ENCODE measurements at places on chromosomes 1 and 21. TPM values are rescaled to one million over a fixed set of nuclear protein-coding genes. Genes with fewer than 3 reads are reported as not detected.

SPRR2G gene
- total RNA-seq: not detected

GRCh38 chr1:25566730-25567341 is 23.4 kb downstream of the LDLRAP1 start:
- peak overlapping the region; percentile 34 for H3K4me3 ChIP-seq
- H3K4me1 ChIP-seq: peaks cover 63% of the 10 kb centered on the region
- H3K36me3 ChIP-seq: peaks cover 31% of the 10 kb centered on the region
- no peaks in the 10 kb centered on the region for H3K27me3 ChIP-seq

- peak within 1 kb of the TSS; percentile 93 for H3K27ac ChIP-seq
- peak; percentile 95 for DNase-seq
- no peaks in the 10 kb centered on the region for H3K36me3 ChIP-seq
- H3K4me1 ChIP-seq: peaks cover 54% of the 10 kb centered on the region
- H3K4me3 ChIP-seq: peak within 1 kb of the TSS; percentile 90
These were observed at the start of gene TRNP1 for GRCh38 chr1:26993237-26994019. TRNP1 (plus strand) TSS chr1:26993692; CDS start chr1:26993787, 95 bp downstream.

DNA sequence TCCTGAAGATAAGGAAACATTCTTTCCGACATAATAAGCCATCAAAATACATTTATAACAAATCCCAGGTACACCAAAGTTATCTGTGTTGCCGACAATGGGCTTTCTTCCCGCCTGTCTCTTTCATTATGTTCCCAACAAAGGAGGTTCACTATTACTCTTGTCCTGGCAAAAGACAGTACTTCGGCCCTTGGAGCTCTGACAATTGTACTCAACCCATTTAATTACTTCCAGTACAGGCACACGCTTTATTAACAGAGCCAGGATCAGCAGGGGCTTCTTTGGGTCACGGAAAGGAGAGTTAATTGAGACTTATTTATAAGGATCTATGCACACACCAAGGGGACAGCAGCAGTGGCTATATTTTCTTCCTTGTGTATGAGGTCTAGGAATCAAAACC is 46.6 kb upstream of the DUSP10 start:
- DNase-seq: no peak
- H3K4me1 ChIP-seq: no peaks in the 10 kb centered on the region
- H3K4me3 ChIP-seq: no peak overlapping the region
- H3K27me3 ChIP-seq: no peaks in the 10 kb centered on the region
- H3K27ac ChIP-seq: no peak overlapping the region
- H3K36me3 ChIP-seq: no peaks in the 10 kb centered on the region

- H3K36me3 ChIP-seq: no peaks in the 10 kb centered on the region
- no peak for DNase-seq
- no peak overlapping the region for H3K4me3 ChIP-seq
- H3K27ac ChIP-seq: no peak overlapping the region
- H3K4me1 ChIP-seq: no peaks in the 10 kb centered on the region
These were observed 19.5 kb downstream of the ATF3 start for GRCh38 chr1:212628046-212628445.

GRCh38 chr1:164423136-164423535 is 135.8 kb upstream of the PBX1 start:
- no peak overlapping the region for H3K27ac ChIP-seq
- DNase-seq: no peak
- H3K4me3 ChIP-seq: no peak overlapping the region

DNA sequence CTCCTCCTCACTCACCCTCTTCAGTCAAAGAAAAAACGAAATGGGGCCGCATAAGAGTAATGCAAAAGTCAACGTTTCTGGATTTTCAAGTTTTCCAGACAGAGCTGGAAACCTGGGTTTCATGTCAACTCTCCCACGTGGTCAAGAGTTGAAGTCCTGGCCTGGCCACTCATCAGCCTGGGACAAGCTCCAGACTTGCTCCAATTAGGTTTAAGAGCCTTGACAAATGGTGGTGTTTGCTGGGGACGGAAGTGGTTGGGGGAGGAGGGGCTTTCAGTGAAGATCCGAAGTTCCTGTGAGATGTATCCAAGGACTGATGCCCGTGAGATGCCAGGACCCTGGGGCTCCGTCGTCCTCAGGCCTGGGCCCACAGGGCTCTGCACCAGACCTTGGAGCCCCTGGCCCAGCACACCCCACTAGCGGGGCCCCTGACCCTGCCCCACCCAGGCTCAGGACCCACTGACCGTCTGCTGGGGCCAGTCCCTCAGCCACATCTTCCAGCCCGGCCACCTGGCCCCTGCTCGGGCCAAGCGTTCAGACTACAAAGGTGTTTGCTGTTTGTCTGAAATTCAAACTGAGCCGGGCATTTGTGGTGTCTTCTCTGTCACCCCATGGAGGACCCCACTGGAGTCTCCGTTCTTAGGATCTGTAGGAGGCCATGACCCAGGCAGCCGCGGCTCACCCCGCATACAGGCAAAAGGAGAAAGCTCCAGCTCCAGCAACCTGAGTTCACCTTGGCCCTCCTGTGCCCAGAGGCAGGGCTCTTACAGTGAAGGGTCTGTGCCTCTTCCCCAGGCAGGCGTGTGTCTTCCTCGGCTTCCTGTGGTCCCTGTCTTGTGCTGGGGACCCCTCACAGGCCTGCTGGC is 53.3 kb downstream of the SIK1 start:
- no peaks in the 10 kb centered on the region for H3K36me3 ChIP-seq
- no peaks in the 10 kb centered on the region for H3K27me3 ChIP-seq
- no peak for DNase-seq
- no peak overlapping the region for H3K4me3 ChIP-seq
- H3K27ac ChIP-seq: no peak overlapping the region

DNA sequence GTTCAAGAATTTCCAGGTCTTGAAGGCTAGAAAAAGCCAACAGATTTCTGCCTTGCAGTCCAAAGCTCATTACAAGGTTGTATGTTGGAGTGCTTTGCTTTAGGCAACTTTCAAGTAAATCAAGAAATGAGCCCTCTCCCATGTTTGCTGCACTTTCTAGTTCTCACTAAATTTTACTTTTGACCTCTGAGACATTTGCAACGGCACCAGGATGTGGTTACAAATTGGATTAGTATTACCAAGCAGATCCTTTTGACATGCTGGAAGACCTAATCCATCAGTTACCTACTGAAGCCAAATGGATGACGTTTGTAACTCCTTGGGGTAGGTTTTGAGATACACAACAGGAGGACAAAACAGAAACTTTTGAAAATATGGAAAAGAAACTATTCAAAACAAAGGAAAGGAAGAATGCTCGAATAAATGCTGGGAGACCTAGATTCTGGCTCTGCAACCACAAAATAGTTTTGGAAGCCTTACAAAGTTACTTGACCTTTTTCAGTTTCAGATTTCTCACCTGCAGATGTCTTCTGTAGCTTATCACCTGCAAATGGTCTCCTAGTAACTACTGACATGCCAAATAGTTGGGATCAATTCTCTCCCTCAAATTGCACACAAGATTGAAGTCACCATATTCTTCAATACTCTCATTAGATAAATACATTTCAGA is 251.7 kb upstream of the ADGRL2 start:
- DNase-seq: no peak
- no peak overlapping the region for H3K4me3 ChIP-seq
- H3K27ac ChIP-seq: no peak overlapping the region
- no peaks in the 10 kb centered on the region for H3K4me1 ChIP-seq
- H3K27me3 ChIP-seq: no peaks in the 10 kb centered on the region
